ENCODE measurements at places on chromosomes 7 and 10.

DNA sequence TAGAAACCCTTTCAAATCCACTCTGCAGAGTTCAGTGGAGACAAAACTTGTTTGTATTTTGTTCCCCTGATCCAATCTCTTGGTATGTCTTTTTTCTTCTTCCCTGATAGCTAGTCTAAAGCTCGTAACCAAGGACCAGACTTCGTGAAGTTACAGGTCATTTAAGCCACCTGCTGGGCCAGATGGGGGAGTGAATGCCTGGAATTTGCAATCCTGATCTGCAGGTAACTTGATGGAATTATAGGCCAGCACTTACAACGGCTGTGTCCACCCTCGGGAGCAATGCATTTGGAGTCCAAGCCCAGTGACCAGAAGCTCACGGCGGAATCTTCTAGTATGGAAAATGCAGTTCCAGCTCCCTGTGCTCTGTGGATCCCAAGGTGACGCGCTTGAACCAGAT lies 566.9 kb downstream of the TCERG1L start:
- no peak for DNase-seq

DNA sequence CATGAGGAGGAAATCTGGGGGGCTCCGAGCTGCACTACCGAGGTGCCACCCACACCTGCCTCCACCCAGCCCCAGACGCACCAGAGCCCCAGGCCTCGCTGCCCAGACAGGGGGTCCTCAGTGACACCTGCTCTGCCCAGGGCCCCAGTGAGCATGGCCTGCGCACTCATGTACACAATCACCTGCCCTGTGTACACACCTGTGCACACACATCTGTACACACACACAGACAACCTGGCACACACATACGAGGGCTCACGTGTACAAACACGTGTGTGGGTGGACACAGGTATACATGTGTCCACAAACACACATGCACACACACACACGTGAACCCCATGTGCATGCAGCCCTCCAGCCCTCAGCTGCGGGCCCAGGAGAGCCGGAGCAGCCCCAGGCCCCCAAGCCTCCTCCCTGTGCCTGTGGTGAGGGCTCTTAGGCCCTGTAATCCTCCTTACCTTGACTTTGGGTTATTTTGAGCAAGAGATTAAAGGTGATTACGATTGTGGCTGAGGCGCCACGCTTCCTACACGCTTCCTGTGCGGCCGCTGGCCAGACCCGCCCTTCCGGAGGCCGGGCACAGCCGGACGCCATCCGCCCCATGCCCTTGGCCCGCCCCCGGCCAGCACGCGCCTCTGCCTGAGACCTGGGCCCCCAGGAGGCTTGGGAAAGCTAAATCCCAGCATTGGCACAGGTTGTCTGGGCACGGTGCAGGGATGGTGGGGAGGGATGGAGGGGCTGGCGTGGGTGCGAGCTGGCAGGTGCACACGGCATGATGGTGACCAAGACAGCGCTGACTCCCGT lies 71.9 kb downstream of the ELFN1 start:
- DNase-seq = no peak

DNA sequence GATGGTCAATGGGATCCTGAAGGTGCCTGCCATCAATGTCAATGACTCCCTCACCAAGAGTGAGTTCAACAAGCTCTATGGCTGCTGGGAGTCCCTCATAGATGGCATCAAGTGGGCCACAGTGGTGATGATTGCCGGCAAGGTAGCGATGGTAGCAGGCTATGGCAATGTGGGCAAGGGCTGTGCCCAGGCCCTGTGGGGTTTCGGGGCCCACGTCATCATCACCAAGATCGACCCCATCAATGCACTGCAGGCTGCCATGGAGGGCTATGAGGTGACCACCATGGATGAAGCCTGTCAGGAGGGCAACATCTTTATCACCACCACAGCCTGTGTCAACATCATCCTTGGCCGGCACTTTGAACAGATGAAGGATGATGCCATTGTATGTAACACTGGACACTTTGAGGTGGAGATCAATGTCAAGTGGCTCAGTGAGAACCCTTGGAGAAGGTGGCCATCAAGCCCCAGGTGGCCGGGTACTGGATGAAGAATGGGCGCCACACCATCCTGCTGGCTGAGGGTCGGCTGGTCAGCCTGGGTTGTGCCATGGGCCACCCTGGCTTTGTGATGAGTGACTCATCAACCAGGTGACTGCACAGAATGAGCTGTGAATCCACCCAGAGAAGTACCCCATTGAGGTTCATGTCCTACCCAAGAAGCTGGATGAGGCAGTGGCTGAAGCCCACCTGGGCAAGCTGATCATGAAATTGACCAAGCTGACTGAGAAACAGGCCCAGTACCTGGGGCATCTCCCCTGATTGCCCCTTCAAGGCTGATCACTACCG lies 63.0 kb upstream of the ANTXRL start:
- peak; percentile 48 for DNase-seq

- DNase-seq = no peak
Measured at GRCh38 chr7:35906191-35906908, 105.5 kb downstream of the SEPTIN7 start.

DNA sequence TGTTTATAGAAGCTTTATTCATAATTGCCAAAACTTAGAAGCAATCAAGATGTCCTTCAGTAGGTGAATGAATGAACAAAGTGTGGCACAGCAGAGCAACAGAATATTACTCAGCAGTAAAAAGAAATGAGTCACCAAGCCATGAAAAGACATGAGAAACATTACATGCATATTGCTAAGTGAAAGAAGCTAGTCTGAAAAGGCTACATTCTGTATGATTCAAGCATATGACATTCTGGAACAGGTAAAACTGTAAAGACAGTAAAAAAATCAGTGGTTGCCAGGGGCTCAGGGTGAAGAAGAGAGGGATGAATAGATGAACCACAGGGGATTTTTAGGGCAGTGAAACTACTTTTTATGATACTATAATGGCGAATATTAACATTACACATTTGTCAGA lies 80.9 kb upstream of the APBB1IP start:
- no peak for DNase-seq

DNA sequence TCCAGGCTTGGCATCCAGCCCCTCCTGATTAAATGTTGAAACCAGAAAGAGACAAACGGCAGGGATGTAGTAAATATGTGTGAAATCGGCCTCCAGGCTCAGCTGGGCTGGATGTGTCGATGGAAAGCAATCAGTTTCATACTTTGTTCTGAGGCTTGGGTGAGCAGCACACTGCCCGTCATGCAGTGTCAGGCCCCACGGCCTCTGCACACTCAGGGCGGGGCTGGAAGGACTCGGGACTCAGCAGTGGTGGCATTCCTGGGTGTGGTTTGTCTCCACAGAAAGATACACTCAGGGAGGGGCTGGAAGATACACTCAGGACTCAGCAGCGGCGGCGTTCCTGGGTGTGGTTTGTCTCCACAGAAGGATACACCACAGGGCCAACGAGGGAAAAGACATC lies 22.0 kb downstream of the ADGRA1 start:
- no peak for DNase-seq

DNA sequence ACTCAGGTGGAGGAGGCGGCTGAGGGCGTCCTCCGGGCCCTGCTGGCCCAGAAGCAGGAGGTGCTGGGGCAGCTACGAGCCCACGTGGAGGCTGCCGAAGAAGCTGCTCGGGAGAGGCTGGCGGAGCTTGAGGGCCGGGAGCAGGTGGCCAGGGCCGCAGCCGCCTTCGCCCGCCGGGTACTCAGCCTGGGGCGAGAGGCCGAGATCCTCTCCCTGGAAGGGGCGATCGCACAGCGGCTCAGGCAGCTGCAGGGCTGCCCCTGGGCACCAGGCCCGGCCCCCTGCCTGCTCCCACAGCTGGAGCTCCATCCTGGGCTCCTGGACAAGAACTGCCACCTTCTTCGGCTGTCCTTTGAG lies 2.8 kb downstream of the TRIM56 start:
- DNase-seq = no peak

GRCh38 chr10:121608469-121609190 lies 10.4 kb upstream of the FGFR2 start:
- no peak for DNase-seq

DNA sequence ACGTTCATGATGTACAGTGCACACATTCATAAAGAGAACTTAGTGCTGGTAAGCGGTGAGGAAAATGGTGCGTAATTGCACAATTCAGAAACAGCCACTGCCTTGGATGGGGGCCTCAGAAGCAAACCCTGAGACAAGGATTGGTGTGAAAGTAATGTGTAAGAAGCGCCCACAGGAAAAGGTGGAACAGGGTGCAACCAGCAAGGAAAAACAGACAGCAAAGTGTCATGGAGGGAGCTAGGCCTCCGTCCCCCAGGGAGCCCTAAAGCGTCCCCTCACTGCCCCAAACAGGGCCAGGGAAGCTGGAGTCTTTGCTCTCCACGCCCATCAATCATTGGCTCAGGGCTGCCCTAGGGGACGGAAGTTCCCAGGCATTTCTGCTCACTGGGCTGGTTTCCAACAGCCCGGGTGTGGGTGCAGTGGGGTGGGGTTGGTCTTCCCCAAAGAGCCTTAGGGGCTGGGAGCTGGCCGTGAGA lies 9.6 kb upstream of the C10orf105 start:
- DNase-seq = no peak

DNA sequence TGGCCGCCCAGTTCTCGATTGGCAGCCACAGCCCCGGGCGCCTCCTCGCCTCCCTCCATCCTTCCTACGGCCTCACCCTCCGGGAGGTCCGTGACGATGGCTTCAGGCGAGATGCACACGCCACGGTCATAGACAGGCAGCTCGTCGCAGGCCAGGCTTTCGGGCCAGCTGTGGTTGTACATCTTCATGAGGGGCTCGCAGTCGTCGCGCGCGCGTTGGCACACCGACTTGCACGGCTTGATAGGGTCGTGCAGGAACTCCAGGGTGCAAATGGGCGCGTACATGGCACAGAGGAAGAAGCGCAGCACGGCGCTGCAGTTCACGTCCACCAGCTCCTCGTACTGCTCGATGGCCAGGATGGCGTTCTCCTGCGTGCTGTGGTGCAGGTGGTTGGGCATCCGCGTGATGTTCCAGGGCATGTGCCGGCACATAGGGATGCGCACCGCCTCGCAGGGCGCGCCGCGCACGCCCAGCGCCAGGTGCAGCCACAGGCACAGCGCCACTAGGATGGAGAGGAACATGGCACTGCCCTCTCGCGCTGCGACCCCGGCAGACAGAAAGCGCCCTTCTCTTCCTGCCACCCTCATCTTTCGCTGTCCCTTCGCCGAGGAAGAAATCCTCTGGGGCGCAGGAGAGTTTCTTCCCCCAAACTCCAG lies 472 bp downstream of the SFRP4 start:
- DNase-seq = no peak

- no peak for DNase-seq
Measured at GRCh38 chr10:31648966-31649365, 279.7 kb downstream of the ARHGAP12 start.

DNA sequence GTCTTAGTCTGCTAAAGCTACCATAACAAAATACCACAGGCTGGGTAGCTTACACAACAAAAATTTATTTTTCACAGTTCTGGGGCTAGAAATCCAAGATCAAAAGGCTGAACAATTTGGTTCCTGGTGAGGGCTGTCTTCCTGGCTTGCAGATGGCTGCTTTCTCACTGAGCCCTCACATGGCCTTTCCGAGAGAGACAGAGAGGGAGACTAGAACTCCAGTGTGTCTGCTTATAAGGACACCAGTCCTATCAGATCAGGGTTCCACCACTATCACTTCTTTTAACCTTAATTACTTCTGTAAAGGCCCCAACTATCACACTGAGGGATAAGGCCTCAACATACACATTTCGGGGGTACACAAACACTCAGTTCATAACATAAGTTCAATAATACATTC lies 527.4 kb upstream of the VSTM2A start:
- DNase-seq = no peak

GRCh38 chr10:124259139-124259825 lies 159.4 kb downstream of the OAT start:
- no peak for DNase-seq

All from activated naive CD4-positive, alpha-beta T cell treated with anti-CD3 and anti-CD28 coated beads, Interleukin-2, amount 50 U/mL, for 72 hours (primary cell).